Lung (tissue), 17 donors: ENCODE measurements at places on chromosomes 11 and 22. TPM values are rescaled to one million over a fixed set of nuclear protein-coding genes. Genes with fewer than 3 reads are reported as not detected.

The KCNJ5 gene
- 2.2 TPM for polyA plus RNA-seq

The SCN3B gene
- 0.77 TPM for polyA plus RNA-seq

The IL18 gene
- polyA plus RNA-seq: 29.6 TPM

The INS gene
- 1.2 TPM for polyA plus RNA-seq

The OR51E2 gene
- not detected for polyA plus RNA-seq

The MB gene
- polyA plus RNA-seq: 1.3 TPM

The MUC5AC gene
- 1.3 TPM for polyA plus RNA-seq

The ANO3 gene
- polyA plus RNA-seq: 0.02 TPM

The GUCY1A2 gene
- 1.5 TPM for polyA plus RNA-seq

The MOB2 gene
- 45.2 TPM for polyA plus RNA-seq

The MYO18B gene
- 0.02 TPM for polyA plus RNA-seq

DNA sequence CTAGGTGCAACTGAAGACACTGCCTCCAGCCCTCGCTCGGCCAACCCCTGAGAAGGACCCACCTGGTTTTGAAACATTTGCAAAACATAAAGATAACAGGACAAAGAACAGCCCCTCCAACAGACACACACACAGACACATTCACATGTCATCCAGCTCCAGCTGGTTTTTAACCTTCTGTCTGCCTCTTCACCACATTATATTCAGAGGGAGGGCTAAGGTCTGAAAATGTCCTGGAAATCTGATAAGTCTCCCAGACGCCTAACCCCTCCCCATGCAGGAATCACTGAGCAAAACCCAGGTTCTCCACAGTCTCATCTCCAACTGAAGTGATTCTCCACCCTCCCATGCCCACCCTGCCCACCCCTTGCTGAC, 29.4 kb downstream of the PACSIN2 start:
- no peak for DNase-seq

DNA sequence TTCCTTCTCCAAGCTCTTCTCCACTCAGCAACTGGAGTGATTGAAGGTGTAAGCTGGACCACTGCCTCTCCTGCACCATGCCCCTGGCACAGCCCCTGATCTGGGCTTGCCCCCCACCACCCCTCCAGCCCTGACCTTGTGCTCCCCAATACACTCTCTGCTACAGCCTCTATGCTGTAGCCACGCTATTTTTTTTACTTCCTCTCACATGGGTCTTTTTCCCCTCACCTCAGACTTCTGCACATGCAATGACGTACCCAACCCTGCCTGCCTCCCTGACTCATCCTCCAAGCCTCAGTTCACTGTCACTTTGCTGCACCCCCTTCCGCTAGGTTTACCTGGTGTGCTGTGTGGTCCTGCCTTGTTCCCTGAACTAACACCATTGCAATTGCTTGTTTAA, 9.0 kb downstream of the CSNK2A3 start:
- no peak for DNase-seq

DNA sequence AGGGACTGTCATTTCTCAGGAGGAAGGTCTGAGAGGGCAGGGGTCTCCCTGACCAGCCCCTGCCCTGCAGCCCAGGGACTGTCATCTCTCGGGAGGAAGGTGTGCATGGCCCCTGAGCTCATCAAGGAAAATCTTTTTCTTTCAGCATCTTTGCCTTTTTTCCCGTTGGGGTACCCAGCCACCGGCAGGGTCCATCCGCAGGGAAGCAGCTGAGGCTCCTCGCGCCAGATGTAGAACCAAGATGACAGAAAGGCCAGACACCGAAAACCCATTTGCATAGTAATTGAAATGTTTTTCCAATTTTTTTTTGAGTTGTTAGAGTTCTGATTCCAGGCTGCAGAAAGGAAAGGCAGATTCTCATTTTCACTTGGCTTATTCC, 613.9 kb downstream of the TBC1D22A start:
- no peak for DNase-seq

GRCh38 chr11:6333095-6333494, 12.8 kb upstream of the CAVIN3 start:
- DNase-seq: no peak

DNA sequence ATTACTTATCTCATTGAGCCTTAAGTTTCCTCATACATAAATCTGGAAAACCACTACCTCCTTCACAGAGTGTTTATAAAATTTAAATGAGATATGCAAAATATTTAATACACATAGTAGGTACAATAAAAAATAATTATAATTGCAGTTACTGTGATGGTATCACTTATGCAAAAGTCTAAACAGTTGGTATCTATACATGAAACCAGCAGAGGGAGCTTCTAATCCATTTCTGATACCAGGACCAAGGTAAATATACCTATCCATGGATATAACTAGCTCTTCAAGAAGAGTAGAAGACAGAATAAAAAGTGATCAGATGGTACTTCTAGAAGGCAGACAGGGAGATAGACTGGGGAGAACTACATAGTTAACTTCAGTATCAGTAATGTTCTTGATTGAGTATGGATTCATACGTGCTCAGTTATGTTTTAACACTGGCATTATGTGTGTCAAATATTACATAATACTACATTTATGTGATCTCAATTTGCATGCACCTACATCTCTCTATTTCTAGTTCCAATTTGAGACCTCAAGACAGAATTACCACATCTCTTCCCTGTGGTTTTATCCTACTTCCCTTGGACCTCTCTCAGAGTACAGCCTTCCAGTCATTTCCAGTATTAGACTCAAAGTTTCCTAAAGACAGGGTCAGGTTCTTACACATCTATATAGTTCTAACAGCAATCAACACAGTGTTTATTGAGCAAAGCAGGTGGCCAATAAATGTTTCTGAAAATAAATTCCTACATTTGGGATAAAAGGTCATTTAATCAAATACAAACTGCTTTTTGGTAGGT, 13.7 kb upstream of the TSG101 start:
- DNase-seq: peak; percentile 16

DNA sequence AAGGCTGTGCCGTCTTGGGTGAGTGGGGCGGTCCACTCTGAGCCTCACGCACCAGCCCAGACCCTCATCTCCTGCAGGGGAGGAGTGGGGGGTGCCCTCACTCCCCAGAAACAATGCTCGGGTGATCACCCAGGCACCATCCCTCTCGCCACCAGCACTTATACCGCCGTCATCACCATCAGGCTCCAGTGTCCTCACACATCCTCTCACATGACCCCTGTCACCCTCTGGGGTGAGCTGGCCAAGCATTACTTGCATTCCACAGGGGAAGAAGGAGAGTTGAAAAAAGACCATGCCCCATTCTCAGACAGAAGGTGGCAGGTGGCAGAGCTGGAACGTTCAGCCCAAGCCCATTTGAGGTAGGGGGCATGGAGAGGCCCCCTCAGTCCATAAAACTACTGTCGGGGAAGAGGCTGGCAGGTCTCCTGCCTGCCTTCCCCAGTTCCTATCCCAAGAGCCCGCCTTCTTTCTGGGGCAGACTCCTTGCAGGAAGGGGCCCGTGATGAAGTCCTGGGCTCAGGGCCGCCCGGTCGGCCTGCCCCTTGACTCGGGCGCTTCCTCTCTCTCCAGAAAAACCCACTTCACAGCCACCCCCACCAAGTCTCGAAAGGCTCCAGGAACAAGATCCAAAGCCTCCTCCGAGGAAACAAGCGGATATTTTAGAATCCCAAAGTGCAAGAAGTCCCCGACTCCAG, 153.3 kb downstream of the DSCAML1 start:
- DNase-seq: peak; percentile 30

DNA sequence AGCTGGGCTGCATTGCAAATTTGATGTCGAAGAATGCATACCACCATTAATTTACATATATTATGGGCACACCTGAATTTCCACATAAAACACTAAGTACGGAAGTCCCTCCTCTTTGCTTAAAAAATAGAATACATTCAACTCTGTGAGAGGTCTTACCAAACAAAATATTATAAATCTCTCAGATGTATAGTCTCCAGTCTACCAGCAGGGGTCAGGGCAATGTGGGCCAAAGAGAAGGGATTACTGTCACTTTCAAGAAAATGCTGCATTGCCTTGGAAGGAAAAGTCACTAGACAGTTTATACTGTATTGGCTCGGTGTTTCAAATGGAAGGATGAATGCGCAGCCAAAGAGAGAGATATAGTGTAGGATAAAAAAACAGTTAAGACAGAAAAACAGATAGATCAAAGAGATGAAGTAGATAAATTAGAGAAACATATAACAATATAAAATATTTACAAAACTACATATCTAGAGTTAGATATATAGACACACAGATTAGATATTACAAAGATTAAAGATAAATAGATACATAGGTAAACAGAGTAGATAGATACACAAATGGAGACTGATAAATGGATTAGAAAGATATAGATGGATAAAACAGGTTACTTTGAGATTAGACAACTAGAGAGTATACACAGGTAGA, 20.9 kb downstream of the SERGEF start:
- peak; percentile 67 for DNase-seq

GRCh38 chr11:88310246-88310645, 27.3 kb downstream of the CTSC start:
- no peak for DNase-seq

- DNase-seq: no peak
Observed at GRCh38 chr11:12602421-12602820, 71.8 kb upstream of the TEAD1 start.

GRCh38 chr11:121741351-121741760, 288.6 kb upstream of the SORL1-AS1 start:
- peak; percentile 85 for DNase-seq

DNA sequence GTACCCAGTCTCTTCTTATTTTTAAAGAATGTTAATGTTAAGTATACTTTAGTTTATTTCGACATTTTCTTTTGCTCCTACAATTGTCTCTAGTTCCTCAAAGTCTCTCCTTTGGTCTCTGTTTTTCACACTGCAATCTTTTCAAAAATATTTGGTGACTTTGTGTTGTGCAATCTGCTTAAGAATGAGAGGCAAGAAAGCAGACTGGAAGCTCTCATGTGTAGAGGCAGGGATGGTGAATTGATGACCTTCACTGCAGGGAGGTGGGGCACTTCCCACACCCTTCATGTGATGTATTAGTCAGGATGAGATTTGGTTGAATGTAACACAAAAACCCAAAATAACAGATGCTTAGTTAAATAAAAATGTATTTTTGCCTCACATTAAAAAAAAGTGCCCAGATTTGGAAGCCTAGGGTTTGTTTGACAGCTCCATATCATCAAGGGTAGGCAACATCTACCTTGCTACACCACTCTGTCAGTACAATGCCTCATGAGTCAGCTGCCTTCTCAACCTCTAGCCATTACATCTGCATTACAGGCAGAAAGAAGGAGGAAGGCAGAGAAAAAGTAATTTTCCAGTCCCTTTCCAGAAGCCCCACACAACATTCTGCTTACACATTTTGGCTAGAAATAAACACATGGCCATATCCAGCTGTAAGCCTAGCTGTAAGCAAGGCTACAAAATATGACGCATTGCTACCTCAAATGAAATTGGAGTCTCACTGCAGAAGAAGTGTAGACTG, 3.8 kb upstream of the MMP27 start:
- no peak for DNase-seq

DNA sequence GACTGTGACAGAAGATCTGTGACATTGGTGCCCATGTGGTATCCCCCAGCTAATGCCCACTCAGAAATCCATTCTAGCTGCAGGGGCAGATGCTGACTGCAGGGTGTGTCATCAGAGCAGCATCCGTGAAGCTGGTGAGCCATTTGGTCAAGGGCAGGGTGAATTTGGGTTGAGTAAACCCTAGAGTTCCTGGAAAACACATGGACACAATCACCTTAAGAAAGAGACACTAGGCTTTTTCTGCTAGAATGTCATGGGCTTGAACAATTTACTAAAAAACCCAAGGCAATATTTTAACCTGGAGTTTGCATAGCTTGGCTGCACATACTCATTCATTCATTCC, 100.0 kb downstream of the ADAMTS15 start:
- DNase-seq: no peak

DNA sequence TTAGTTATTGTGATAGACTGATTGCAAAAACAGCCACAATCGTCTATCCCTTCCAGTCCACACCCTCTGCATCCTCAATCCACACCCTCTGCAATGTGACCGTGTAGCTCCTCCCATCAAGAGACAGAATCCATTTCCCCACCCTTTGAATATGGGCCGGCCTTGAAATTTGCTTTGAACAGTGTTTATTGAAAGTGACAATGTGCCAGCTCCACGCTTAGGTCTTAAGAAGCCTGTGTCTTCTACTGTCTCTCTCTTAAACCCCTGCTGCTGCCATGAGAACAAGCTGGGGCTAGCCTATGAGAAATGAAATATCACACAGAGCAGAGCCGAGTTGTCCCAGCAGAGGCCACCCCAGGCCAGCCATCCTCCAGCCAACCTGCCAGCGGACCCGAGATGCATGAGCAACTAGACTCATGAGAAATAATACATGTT, 22.3 kb upstream of the MICAL2 start:
- DNase-seq: peak; percentile 47

DNA sequence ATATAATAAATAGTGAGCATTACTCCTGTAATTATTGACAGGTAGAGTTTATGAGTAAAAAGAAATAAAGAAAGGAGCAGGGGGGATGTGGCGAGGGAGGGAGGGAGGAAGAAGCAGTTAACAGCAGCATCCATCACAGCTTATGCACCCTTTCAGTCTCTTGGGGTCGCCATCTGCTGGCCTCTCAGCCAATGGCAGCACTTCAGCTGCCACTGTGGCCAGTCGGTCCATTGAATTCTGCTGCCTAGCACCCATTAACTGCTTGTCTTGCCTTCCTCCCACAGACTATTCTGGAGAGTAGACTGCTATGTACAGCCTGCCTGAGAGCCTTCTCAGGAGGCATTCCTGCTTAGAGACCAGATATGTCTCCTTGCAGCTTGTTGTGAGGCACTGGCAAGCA, 388.3 kb downstream of the TENM4 start:
- peak; percentile 32 for DNase-seq

DNA sequence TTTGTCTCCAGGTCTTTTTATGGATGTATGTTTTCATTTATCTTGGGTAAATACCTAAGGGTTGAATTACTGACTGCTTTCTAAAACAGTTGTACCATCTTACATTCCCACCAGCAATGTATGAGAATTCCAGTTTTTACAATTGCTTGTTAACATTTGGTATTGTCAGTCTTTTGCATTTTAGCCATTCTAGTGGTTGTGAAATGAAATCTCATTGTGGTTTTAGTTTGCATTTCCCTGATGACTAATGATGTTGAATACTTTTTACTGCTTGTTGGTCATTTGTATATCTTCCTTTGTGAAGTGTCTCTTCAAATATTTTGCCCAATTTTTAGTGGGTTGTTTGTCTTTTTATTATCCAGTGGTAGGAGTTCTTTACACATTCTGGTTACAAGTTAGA, 92.8 kb downstream of the ARFGAP2 start:
- DNase-seq: no peak

DNA sequence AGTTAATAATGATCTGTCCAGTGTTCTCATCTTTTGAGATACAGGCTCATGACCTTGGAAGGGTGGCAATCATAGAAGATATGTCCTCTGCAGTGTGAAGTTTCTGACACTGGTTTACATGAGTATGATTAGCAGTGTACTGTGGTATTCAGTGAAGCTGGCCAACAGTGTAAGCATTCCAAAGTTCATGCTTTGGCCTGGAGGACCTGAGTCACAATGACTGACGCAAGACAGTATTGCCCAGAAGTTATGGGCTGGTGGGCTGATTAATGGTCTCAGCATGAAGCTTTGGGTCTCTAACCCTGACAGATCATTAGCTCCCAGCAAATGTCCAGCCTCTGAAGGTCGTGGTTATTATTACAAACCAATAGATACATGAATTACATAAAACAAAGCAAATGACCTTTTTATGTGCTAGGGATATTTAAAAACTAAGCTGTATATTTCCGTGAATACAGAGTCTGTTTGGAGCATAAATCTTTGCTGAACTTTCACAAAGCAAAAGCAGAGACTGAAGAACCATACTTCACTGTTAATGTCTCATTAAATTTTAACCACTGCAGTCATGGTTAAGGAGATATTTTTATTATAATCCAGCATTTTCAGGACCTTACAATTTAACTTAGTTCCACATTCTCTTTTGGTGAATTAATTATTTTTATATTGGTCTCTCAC, 28.3 kb upstream of the USP47 start:
- DNase-seq: peak; percentile 89
